ENCODE measurements at places on chromosomes 3 and 15.
A peak's percentile ranks its signal among the peaks of the same experiment; 100 is the strongest.

DNA sequence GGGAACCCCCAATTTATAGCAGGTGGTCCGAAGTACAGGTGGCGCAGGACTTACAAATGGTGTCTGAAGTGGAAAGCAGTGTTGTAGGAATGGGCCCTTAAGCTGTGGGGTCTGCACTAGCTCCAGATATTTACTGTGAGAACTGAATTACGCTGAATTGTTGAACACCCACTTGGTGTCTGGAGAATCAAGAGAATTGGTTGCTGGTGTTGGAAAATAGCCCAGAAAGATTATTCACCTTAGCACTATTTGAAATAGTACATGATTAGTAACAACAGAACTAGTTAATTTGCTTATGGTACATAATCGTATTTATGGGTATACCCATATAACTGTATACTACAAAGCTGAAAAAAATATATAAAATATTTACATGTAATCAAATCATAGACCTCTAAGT lies 64.8 kb downstream of the ADAM10 start:
- DNase-seq, result no peak

- DNase-seq, result no peak
Observed at GRCh38 chr3:25820366-25820765, 30.5 kb downstream of the OXSM start.

- no peak for DNase-seq
Observed at GRCh38 chr3:115019900-115020299, 127.2 kb downstream of the ZBTB20 start.

DNA sequence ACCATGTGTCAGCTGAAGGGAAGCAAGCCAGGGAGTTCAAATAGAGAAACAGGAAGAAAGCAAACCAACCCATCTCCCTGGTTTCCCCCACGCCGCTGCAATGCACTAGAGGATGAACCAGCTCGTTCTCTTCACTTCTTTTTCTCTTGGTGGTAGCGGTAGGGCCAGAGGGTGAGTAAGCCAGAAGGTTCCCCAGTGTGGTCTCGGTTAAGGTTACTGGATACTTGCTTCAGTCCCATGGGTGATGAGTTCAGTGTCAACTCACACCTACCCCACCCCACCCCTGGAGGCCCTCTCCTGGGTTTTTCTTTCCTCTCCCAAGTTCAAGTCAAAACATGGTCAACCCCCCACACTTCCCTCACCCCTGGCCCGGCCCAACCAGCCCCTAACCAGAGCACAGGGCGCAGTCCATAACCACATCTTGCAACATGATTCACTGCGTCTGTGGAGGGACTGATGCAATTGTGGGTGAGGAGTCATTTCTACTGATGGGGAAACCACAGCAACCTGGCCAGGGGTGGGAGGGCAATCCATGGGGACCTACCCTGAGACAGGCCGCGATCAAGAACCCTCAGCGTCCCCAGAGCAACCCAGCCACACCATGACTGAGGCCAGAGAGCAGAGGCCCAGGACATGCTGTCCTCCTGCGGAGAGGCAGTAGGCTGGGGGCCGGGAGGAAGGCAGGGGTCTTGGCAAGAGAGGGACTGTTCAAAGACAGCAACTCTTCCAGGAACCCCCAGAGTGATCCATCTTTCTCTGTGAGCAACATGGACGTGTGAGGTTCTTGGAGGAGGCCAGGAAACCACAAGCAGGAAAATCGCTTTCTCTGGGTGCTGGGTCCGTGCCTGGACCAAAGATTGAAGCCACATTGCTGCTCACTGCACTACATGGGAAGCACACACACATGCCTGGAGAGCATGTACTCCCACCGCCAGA lies 276.6 kb downstream of the UACA start:
- DNase-seq, result no peak

DNA sequence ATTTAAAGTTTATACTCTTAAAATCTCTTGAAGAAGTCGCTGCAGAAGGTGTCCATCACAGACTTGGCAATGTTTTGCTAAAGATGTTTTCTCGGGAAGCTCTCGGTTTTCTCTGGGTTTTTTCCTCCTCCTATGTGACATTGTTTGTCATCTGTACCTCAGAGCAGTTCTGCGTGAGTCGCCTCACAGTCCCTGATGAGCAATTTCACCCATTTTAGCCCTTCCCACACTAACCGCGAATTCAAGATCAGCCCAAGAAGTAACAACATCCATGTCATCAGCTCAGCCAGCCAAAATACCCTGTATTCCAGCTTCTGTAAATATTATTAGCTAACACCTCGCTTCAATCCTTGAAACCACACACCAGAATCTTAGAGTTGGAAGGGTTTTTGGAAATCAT lies 224.3 kb upstream of the SETMAR start:
- DNase-seq, result no peak

DNA sequence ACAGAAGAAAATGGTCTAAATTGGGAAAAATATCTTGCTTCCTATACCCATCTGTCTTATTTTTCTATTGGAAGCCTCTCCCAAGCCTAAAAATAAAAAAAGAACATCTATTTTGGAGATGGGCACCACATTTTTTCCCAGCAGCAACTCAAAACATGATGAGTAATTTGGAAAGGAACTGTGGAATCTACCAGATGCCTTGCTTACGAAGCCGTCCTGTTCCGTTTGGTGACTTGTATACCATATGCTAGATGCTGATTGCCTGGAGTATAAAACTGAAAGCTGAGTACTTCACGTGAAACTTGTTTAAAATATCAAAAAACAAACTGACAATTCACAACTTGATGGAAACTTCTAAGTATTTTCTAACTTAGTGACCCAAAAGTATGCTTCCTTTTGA lies 491.0 kb downstream of the ROBO2 start:
- DNase-seq, result peak; percentile 11

DNA sequence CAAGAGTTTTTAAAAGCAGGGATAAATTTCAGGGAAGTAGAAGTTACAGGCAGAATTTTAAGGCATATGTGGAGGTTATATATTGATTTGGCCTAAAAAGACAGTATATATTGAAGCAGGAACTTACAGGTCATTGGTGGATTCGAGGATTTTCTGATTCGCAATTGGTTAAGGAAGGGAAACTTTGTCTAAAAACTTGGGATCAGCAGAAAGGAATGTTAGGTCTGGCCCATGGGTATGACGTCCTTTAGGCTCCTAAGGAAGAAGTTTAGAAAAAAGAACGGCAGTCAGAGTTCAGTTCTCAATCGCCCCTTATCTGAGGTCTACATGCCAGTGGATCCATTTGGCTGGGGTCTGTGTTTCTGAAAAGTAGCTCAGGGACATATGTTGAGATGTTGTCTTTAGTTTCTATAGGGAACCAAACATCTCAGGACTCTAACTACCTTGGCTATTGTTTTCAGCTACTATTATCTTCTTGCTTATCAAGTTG lies 33.2 kb upstream of the ACP3 start:
- no peak for DNase-seq

- no peak for DNase-seq
Observed at GRCh38 chr3:114119776-114120175, 59.1 kb downstream of the DRD3 start.

DNA sequence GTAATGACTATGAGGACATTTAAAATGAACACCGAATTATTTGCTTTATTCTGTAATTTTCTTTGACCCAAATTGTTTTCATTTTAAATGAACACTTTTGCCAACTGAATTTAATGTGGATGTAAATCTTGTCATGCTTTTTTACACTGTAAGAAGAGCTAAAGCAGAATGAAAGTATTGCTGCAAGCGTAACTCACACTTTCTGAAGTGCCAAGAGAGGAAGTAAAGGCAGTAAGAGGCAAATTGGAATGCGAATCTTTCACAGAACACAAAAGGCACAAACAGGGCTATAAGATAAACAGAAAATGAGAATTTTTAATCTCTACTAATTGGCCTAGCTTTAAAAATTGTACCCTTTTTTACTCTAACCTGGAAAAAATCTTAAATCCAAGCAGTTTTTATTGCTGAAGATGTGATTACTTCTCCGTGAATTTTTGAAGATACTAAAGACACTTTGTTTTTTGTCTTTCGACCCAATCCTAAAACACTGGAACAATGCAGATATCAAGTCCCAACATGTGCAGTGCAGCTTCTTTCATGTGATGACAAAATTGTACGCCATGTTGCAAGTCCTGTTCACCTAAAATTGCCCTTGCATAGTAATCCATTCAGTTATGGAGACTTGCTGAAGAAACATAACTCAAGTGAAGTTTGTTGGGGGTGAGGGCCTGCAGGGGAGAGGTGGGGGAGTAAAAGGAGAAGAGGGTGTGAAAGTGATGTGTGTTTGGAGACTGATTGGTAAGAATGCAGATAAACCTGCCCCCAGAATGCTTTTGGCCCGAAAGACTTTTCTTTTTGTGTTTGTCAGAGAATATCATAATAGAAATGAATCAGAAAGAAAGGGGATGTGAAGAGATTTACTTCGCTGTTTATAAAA lies 1.4 kb downstream of the ARID3B start:
- no peak for DNase-seq

DNA sequence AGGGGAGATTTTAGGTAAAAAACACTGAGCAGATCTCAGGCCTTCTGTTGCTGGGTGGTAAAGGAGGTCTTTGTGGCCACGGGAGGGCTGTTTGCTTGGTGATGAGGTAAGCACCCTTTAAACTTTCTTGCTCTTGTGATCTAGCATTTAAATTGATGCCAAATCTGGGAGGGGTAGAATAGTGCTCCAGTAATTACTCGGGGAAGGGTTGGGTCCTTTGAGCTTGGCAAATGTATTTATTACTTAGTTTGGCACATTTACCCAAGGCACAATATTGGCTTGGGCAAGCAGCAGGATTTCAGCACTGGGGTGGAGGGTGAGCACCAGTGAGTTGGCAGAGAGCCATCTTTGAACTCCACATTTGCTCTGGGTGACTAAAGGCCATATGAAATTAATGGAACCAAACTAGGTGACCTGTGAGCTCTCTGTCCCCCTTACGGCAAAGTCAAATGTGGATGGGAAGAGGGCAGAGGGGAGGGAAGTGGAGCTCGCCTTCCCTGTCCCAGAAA lies 185.9 kb upstream of the ONECUT1 start:
- DNase-seq, result no peak

- DNase-seq, result no peak
Observed at GRCh38 chr15:93683651-93684050, 547.7 kb upstream of the MCTP2 start.

- DNase-seq, result no peak
Observed at GRCh38 chr3:102662498-102662772, 227.6 kb downstream of the ZPLD1 start.

DNA sequence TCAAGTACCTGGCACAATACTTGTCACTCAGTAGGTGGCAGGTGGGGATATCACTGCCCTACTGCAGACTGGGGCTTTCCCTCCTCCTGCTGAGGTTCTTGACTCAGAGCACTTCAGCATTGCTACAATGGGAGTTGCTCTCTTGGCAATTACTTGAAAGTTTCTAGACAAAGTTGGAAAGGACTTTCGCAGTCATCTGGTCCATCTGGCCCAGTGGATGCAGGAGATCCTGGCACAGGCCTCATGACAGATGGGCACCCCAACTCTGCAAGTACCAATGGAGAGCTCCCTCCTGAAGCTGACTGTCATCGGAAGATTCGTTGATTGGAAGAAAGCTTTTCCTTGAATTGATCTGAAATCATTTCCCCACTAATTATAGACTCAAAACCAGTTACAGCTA lies 19.2 kb upstream of the IGF2BP2 start:
- DNase-seq, result no peak

- DNase-seq, result no peak
Observed at GRCh38 chr3:16595778-16596177, 9.4 kb downstream of the DAZL start.

GRCh38 chr3:126903521-126903920 lies 79.4 kb upstream of the PLXNA1 start:
- DNase-seq, result no peak

DNA sequence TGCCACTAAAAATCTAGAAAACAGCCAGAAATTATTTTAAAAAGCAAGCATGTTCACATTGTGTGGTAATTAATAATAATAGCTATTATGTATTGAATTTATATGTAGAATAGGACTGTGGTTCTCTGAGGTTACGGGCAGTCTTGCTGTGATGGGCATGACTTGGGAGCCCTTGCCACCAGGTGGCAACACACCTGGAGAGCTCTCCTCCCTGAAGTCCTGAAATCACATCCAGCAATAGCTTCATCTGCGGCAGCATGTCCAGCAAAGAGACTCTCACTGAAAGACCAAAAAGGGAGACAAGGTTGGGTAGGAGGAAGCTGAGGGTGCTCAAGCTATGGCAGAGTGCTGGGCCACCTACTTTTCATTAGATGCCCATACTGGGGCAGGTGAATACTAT lies 206.8 kb upstream of the IL12A start:
- no peak for DNase-seq

- no peak for DNase-seq
Observed at GRCh38 chr3:40691452-40691861, 166.7 kb downstream of the ZNF621 start.

- no peak for DNase-seq
Observed at GRCh38 chr3:104885214-104885814, 481.4 kb upstream of the ALCAM start.

DNA sequence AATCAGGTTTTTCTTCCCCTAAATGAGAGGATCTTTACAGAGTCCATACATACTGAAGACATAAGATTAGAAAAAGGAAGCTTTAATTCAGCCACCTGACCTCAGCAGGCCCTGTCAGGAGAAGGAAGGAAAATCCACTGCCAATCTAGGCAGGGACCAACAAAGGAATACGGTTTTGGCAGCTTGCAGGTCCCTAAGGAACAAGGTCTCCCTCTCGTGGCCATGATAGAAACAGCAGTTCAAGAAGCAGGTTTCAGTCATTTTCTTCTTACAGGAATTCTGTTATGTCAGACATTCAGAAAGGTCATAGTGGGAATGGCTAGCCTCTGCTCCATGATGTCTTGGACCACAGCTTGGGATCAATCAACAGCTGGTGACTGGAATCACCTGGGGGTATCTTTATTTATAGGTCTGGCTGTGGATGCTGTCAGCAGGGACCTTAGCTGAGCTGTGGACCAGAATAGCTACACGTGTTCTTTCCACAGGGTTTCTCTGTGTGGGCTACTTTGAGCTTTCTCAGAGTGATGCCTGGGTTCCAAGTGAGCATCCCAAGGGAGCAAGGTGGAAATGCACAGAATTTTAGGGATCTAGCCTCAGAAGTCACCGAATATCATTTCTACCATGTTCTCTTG lies 9.4 kb upstream of the CMSS1 start:
- no peak for DNase-seq

DNA sequence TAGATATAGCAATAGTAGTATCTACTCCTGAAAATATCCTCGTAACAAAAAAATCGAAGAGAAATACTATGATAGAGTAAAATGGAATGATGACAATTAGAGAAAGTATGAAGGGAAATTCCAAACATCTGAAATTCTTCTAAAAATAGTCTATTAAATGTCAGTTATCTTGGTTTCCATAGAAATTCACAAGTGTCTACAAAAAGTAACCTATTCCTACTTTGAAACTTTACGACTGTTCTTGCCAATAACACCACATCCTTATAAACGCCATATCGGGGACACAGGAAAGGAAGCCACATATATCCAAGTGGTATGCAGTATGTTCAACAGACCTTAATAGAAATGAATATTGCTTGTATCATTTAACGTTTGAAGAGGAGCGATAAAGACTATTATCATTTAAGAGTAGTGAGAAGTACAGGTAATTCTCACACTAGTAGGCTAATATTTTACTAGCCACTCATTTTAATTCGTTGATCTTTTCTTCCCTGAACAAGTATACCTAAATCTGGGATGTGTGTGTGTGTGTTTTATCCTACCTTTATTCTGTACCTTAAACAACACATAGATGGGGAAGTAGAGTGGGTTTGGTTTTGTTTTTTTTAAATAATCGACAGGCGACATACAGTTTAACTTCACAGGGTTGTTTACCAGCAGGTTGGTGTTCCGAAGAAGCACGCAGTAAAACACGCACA lies 1.2 kb downstream of the GPR176 start:
- no peak for DNase-seq

- DNase-seq, result no peak
Observed at GRCh38 chr3:106167728-106168127, 298.9 kb upstream of the CBLB start.

- DNase-seq, result no peak
Observed at GRCh38 chr3:133489466-133490085, 83.9 kb upstream of the CDV3 start.
